Erythroblast (primary cell): ENCODE measurements at places on chromosomes 3 and 15.
A peak's percentile ranks its signal among the peaks of the same experiment; 100 is the strongest.

GRCh38 chr3:151933234-151933853, 59.9 kb downstream of the SUCNR1 start:
- DNase-seq, result no peak

GRCh38 chr3:127670761-127671522, 1.8 kb upstream of the ABTB1 start:
- DNase-seq, result no peak

DNA sequence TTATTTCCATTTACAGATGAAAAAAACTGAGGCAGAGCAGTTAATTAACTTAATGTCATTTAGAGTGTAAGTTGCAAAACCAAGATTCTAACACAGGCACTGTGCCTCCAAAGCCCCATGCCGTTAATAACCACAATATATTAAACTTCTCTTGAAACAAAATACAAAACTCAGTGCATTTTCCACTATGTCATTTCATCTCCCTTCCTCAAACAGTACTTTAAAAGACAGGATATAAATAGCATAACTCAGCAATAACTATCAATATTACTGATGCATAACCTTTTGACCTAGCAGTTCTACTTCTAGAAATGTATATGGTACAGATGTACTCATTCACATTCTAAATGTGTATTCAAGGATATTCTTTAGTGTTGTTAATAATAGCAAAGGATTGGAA, 5.1 kb upstream of the TASOR start:
- DNase-seq, result no peak

DNA sequence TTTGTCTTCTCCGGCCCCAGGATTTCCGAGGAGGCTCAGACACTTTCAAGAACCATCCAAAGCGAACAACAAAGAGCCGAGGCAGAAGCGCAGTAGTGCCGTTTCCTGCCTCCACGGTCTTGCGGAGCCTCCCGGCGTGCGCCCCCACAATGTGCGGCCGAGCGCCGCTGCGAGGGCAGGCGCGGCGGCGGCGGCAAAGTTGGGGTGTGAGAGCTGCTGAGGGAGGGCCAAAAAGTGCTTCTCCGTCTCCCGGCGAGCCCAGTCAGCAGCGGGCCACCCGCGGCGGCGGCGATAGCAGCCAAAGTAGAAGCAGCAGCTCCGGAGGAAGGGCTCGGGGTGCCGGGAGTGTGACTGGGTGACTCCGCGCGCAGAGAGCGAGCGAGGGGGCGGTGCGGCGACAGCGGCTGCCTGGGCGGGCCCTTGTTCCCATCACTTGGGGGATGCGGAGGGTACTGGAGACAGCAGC, 749.1 kb downstream of the ROBO1 start:
- DNase-seq, result peak; percentile 63

GRCh38 chr15:40633178-40633577, 39.1 kb downstream of the KNL1 start:
- no peak for DNase-seq

GRCh38 chr15:41772720-41773331, 1.5 kb upstream of the MAPKBP1 start:
- DNase-seq, result peak; percentile 77

DNA sequence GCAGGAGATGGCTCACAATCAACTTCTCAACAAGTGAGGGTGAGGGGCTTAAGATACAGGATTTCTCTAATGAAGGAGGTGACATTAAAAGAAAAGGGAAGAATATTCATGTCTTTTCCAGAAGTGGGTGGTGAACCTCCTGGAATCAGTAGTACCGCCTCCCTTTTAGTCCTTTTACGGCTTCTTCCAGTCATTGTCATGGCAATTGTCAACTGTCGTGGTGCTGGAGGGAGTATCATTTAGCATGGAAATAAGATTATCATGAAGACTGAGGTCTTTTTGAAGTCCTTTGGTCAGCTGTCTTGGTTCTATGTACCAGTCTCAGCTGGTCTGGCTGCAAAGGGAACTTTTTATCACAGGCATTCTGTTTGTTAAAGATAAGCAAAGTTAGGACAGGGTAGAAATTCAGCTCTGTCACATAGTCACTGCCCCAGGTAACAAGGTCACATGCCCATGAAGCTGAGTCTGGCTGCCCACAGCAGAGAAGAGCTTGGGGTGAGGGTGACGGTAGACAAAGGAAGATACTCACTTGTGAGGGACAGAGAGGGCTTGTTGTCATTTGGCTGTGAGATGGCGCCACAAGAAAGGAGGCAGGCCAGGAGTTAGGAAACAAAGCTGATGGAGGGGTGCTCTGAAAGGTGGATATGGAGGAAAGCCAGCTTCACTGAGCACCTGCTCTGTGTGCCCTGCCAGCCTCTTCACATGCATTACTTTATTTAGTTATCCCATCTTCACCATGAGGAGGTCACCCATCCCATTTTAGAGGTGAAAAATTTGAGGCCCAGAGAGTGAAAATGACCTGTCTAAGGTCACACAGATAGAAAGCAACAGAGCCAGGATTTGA, 228.2 kb upstream of the TRIM42 start:
- DNase-seq, result no peak

GRCh38 chr3:47606165-47606564, 27.5 kb upstream of the CSPG5 start:
- no peak for DNase-seq

DNA sequence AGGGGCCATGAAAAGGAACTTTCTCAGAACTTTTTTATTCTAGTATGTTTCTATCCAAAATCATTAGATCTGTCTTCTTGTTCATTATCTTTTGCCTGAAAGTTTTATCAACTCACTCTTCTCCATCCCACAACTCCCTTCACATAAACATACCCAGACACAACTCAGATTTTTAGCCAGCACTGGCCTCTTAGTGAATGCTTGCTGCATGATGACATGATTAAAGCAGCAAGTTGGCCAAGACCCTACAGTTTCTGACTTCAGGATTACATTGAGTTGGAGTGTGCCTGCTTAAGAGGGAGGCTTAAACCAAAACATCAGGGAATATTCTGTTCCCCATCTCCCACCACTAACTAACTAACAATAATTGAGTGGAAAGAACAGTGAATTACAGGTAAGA, 38.1 kb downstream of the PLSCR2 start:
- no peak for DNase-seq

DNA sequence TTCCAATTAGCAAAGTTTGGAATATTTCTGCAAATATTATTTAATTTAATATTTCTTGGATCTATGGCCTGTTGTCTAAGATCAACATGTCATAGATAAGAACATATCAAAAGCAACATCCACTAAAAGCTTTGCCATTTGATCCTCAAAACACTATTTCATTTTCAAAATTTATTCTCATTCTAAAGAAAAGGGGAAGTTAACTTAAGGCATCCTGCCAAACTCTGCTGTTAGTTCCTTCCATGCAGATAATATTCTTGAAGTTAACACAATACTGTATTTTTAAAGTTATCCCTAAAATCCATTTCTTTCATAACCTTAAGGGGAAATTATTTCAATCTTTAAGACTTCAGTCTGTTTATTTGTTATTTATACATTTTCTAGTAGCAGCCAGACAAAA, 28.2 kb upstream of the GBE1 start:
- DNase-seq, result no peak

DNA sequence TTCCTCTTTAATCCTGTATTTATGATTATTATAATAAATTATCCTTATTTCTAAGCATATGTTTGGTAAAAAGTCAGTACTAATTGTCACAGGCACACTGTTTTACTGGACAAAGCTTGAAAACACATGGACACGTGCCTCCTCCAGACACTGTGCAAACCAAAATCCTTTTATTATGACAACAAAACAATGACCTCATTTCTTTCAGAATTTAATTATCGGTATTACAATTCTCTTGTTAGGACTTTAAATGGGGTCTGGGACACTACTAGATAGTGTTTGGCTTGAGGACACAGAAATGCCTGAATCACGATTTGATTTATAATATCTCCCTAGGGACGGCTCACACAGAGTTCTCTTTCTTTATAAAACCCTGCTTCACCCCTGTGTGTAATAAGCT, 107.3 kb upstream of the IGSF10 start:
- DNase-seq, result no peak

DNA sequence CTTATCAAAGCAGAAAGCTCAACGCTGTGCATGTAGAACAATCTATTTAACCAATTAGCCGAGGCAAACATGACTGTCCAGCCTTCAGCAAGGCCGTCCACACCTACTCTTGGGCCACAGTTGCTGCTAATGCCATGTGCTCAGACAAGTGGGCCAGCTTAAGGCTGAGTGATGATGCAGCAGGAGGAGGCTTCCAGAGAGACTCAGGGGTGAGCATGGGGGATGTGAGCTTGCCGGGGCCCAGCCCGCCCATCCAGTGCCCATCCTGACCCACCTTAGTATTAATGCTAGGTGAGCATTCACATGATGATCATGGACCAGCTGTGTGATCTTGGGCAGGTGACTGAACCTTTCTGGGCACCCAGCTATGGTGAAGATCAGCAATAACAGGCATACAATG, 150.1 kb downstream of the TPRA1 start:
- no peak for DNase-seq

DNA sequence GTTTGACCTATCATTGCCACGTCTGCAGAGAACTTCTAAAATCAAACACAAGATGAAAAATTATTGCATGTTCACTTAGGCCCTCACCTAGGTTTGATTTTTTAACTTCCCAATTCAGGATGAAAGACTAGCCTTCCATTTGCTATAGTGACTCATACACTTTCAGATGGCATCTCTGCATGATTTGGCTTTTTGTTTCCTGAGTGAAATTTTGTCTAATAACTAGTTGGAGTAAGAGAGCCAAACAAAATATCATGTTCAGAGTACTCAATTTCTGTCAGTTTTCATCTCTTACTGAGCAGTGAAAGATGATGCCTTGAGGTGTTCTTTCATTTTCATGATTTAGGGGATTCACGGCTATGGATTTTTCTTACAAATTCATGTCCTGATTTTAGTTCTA, 122.9 kb downstream of the NSUN3 start:
- DNase-seq, result no peak

GRCh38 chr3:67288466-67289106, 290.5 kb downstream of the KBTBD8 start:
- DNase-seq, result no peak

- no peak for DNase-seq
Observed at GRCh38 chr15:29611057-29611456, 211.2 kb downstream of the TJP1 start.

DNA sequence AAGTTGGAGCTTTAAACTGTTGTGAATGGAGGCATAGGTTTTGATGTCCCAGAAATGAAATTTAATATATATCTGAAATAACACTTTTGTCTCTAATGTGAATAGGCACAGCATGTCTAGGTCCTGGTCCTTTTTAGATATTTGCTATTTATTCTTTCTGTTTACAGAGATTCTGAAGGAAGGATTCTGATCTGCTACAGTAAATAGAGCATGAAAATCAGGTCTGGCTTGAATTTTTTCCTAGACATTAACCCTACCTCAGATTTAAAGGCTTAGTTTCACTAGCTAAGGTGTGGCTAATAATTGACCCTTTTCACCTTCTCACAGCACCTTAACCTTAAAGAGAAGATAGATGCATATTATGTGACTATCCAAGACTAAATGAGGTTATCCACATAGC, 48.0 kb upstream of the SYNPR start:
- DNase-seq, result no peak

DNA sequence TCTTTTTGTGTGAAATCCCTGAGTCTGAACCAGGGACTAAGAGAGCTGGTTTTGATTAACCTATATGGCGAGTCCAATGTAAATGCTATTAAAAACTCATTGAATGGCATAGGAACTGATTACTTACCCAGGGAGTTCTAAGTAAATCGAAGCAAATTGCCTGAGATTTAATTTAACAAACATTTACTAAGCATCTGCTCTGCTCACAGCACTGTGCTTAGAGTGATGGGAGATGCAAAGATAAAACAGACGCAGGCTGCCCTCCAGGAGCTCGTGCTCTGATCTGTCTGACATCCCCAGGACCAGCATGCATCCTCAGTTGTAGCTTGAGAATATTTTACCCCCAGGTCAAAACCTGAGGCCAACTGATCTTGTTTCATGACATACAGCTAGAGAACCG, 247.9 kb downstream of the NR2F2 start:
- DNase-seq, result no peak

GRCh38 chr3:5136211-5136918, 14.3 kb downstream of the ARL8B start:
- DNase-seq, result peak; percentile 53

DNA sequence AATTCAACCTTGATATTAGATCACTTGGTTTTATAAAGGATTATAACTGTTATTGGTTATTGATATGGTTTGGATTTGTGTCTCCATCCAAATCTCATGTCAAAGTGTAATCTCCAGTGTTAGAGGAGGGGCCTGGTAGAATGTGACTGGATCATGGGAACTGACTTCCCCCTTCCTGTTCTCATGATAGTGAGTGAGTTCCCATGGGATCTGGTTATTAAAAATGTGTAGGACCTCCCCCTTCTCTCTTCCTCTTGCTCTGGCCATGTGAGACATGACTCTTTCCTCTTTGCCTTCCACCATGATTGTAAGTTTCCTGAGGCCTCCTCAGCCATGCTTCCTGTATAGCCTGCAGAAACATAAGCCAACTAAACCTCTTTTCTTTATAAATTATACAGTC, 136.0 kb upstream of the UBE2E2 start:
- DNase-seq, result no peak

DNA sequence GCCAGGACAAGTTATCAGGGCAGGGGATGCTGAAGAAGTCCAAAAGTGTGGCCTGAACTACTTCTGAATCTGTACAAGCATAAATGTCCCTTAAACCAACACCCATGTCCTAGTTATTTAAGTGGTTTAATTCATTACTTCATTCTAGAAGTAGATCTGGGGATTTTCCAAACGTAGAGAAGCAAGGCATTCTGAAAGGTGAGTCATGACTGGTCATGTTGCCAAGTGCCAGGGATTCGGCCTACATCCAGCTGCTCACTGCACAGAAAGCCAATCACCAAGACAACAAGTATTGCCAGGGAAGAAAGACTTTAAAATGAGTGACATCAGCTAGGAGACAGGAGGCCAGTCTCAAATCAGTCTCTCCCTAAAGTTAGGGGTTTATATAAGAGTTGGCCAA, 396.6 kb downstream of the GABRB3 start:
- DNase-seq, result no peak

DNA sequence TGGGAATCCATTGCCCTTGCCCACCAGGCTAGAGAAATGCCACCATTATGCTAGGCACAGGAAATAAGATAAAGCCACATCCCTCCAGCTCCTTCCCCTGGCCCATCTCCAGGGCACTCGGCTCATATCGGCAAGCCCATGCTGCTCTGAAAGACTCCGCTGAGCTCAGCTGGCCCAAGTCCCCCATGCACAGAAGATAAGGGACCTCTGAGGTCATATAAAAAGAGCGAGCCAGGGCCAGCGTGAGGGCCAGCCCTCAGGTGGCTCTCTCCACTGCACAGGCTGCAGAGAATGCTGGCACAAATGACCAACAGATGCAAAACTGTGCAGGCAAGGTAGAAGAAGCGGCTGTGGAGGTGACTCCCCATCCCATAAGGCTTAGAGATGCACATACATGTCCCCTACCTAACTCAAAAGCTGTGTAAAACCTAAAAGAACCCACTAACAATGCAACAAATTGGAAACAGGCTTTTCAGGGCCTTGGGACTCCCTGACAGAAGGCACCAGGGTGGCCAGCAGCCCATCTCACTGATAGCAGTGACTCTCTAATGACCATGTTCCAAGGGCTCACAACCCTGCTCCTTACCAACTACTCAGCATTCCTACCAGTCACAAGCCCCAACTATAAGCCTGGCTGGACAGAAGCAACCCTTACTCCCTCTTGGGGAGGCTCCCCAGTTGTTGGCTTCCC, 3.0 kb downstream of the RAB6B start:
- DNase-seq, result peak; percentile 94

- DNase-seq, result no peak
Observed at GRCh38 chr3:39275052-39275451, 4.8 kb downstream of the CX3CR1 start.

- no peak for DNase-seq
Observed at GRCh38 chr3:185645596-185646381, 59.7 kb downstream of the SENP2 start.

GRCh38 chr3:49912881-49913281, 9.2 kb upstream of the MST1R start:
- no peak for DNase-seq
